A549 (cell line): ENCODE measurements at places on chromosomes 16 and 17.
A peak's percentile ranks its signal among the peaks of the same experiment; 100 is the strongest.

DNA sequence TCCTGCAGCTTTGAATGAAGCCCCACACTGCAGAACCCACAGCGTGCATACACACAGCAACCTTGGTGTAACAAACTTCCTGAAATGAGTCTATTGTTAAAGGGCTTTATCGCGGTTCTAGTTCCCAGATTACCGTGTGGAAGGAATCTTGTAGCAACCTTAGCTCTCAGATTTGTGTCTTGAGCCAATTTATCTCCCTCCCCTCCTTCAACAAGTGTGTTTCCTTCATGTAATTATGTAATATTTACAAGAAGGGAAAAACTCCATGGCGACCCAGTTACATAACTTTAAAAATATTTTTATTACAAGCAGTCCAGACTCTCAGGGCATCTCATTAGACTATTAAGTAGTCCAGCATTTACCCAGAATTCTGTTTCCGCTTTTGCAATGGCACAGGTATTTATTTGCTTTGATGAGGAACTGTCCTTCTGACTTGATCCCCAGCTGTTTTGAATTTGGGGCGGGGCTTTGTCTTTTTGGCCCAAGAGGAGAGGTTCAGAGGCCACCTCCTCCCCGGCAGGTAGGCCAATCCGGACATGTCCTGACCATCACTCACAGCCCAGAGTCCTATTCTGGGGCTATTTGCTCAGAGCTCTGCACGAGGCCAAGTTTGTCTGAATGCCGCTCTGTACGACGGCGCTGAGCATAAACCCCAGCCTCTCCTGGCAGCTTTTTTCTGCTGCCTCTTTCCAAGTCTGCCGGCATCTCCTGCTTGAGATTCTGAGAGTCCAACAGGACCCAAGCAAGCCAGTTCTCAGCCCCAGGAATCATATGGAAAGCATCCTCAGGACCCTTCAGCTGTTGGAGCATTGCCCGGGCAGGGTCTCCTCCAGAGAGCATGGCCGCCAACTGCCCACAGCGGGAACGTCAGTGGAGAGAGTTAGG, 35.6 kb downstream of the CLEC16A start:
- DNase-seq = no peak

DNA sequence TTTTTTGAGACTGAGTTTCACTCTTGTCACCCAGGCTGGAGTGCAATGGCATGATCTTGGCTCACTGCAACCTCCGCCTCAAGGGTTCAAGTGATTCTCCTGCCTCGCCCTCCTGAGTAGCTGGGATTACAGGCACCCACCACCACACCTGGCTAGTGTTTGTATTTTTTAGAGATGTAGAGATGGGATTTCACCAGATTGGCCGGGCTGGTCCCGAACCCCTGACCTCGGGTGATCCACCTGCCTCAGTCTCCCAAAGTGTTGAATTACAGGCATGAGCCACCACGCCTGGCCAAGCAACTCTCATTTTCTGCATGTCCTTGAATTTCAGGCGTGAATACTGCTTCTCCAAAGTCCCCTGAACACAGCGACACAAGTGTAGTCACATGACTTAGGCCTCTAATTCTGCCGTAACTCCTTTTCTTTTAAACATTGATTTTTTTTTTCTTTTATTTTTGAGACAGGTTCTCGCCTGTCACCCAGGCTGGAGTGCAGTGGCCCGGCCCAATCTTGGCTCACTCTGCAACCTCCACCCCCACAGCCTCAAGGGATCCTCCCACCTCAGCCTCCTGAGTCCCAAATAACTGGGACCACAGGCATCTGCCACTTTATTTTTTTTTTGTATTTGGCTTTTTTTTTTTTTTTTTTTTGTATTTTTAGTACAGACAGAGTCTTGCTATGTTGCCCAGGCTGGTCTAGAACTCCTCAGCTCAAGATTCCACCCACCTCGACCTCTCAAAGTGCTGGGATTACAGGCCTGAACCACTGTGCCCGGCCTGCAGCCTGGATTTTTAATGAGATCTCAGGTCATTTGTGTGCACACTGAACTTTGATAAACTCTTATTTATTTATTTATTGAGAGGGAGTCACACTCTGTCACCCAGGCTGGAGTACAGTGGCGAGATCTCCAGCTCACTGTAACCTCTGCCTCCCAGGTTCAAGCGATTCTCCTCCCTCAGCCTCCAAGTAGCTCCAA, 124.6 kb downstream of the KCNJ18 start:
- peak; percentile 0 for DNase-seq

- DNase-seq = no peak
Observed at GRCh38 chr17:77455111-77455890, 314.5 kb downstream of the SEC14L1 start.

GRCh38 chr17:34371405-34372100, 8.5 kb upstream of the CCL1 start:
- DNase-seq = no peak

DNA sequence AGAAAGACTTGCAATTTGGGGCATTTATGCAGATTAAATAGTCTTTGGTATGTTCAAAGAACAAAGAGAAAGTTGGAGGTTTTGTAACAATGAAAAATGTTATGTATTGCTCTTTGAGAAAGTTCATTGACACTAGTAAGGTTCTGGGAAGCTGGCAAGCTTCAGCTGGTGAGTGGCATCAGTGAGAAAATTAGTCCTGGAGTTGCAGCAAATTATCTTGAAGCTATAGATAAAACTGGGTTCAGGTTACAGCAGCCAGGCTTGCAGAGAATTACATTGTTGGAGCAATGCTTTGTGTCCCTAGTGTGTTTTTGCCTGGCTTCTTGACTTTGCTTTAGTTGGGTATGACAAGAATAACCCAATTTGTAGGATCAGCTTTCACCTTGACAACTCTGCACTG, 221.2 kb downstream of the CDH13 start:
- no peak for DNase-seq

DNA sequence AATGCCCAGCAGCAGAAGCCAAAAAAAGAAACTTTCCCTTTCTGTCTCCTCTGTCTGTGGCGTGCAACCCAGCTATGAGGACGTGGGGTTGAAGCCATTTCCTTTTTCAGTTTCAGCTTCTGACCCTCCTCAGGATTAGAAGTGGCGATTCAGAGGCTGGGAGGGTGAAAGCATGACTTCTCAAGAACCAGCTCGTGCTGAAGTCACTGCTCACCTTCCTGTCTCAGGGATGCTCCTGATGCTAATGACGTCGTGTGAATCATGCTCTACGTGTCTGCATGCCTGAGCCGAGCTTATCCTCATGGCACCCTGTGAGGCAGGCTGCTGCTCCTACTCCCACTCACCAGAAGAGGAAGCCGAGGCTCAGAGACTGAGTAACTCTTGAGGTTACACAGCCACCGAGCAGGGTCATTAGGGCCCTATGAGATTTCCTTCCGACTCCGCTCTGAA, 5.7 kb upstream of the LPO start:
- no peak for DNase-seq

GRCh38 chr16:1786242-1787055, 3.7 kb downstream of the NUBP2 start:
- no peak for DNase-seq

GRCh38 chr17:51133365-51133764, 12.7 kb upstream of the SPAG9 start:
- no peak for DNase-seq

GRCh38 chr16:75750528-75750927, 24.2 kb upstream of the CPHXL start:
- DNase-seq = no peak

GRCh38 chr16:49876716-49877129, 20.8 kb upstream of the ZNF423 start:
- DNase-seq = peak; percentile 40

- no peak for DNase-seq
Observed at GRCh38 chr17:73268582-73269328, 7.1 kb upstream of the CPSF4L start.
